ENCODE measurements at places on chromosomes 2 and 18. TPM values are rescaled to one million over a fixed set of nuclear protein-coding genes. Genes with fewer than 3 reads are reported as not detected.

The ITGAV gene
- 104 TPM for total RNA-seq

The INPP4A gene
- 31.5 TPM for total RNA-seq

The ITPRIPL1 gene
- total RNA-seq, result 0.69 TPM

The CRYGD gene
- total RNA-seq, result not detected

The HOXD13 gene
- total RNA-seq, result not detected

The MAT2A gene
- 233 TPM for total RNA-seq

The MROH2A gene
- not detected for total RNA-seq

DNA sequence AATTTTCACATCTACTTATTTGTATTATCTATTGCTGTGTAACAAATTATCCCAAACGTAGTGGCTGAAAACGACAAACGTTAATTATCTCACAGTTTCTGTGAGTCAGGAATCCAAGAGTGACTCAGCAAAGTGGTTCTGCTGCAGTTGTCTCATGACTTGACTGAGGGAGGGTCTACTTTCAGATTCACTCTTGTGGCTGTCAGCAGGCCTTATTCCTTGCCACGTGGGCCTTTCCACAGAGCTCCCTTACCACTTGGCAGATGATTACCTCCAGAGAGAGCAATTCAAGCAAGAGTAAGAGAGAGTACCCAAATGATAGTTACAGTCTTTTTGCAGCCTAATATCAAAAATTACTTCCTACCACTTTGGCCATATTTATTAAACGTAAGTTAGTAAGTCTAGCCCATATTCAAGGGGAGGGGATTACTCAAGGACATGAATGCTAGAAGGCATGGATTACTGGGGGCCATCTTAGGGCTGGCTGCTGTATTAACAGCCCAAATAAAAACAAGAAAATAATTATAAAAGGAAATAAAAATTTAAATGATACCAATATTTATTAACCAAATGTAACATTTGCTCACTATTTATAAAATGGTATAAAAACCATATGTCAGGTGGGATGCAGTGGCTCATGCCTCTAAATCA is 48.7 kb upstream of the NBEAL1 start:
- no peak for DNase-seq

GRCh38 chr2:37295469-37296073 is 29.1 kb downstream of the PRKD3 start:
- no peak for DNase-seq

DNA sequence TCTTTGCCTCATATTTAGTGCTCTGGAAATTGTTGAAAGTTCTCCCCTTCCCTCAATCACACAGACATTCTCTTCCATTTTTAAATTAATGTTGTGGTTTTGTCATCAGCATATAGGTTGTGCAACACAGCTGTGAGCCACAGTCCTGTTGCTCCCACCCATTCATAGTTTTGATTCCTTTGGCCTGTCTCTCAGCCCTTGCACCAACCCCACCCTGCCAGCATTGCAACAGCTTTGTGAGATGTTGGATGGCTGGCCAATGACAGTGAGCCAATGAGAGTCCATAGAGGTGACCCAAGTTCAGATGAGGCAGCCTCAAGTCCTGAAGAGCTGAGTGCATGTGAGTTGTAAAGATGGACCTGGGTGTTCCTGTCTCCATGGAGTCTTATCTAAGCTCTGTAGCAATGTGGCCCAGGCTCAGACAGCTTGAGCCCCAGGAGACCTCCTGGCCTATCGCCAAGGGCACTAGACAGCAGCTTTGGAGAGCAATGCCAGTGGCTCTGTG is 775.5 kb downstream of the RNF144A start:
- peak; percentile 91 for DNase-seq

DNA sequence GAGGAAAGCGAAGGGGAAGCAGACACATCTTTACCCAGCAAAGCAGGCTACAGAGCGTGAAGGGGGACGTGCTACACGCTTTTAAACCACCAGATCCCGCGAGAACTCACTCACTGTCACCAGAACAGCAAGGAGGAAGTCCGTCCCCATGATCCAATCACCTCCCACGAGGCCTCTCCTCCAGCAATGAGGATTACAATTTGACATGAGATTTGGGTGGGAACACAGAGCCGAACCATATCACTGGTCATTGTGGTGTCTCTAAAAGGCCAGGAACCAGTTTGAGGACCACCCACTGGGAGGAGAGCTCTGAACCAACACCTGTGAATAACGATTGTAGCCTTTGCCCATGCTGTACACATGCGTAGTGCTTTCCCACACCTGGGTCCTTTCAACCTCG is 116.6 kb upstream of the FAM136A start:
- DNase-seq, result no peak

- DNase-seq, result no peak
Observed at GRCh38 chr2:60550984-60551239, 2.5 kb downstream of the BCL11A start.

- peak; percentile 79 for DNase-seq
Observed at GRCh38 chr2:120720746-120721375, 14.8 kb upstream of the GLI2 start.

DNA sequence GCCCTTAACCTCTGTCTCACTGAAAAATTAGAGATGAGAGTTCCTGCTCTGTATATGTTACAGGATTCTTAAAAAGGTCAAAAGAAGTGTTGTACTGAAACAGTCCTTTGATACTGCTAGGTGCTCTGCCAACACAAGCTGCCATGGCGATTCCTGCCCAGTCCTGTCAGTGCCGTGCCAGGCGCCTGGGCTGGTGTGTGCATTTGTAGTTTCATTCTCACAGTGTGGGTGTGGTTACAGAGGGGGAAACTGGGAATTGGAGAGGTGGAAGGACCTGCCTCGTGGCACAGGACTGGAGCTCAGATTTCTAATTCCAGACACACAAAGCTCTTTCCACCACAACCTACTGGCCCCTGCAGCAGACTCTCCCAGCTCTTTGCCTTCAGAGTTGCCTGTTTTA is 122.3 kb upstream of the RAB6C start:
- no peak for DNase-seq

- no peak for DNase-seq
Observed at GRCh38 chr2:100990650-100991403, 11.3 kb upstream of the RPL31 start.

GRCh38 chr2:71675296-71675695 is 221.9 kb downstream of the DYSF start:
- DNase-seq, result no peak

GRCh38 chr18:34704823-34705222 is 5.3 kb upstream of the DTNA start:
- DNase-seq, result no peak

GRCh38 chr2:152132306-152132705 is 33.5 kb upstream of the CACNB4 start:
- DNase-seq, result no peak

- DNase-seq, result no peak
Observed at GRCh38 chr2:45821558-45822271, 170.2 kb downstream of the PRKCE start.

DNA sequence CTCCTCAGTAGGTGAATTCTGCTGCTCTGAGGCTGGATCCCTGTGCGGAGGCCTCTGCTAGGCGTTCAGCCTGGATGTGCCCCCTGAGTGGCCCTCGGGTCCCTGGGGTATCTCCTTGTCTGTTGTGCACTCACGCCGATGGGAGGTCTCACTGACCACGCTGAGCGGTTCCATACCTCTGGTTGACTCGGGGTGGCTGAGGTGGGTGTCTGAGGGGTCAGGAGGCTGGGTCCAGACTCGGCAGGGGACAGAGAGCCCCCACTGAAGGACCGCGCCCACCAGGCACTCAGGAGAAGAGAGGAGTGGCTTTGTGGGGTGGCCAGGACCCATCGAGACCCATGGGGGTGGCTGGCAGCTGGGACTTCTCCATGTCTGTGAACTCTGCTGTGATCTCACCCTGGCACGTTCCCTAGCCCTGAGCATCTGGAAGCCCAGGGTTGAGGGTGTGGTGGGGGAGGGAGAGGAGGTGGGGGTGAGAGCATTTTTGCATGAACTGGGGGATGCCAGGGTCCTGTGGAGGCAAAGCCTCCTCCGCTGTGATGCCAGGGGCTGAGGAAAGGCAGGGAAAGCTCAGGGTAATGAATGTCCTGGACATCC is 53.7 kb downstream of the TWIST2 start:
- DNase-seq, result peak; percentile 76

DNA sequence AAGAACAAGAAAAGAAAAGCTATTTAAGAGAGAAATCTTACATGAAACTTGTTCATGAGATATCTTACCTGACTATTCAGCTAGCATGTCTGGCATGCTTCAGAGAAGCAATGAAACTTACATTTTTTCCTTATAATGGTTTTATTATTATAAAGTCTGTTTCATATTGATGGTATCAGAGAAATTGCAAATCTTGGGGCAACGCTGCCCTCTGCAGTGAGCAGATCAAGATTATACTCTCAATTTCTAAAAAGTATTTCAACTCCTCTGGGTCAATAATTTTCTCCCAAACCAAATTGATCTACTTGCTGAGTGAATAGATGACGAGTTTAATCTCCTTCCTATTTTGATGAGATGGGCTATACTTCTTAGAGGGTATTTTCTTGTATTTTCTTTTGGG is 235.6 kb downstream of the NUP35 start:
- no peak for DNase-seq

DNA sequence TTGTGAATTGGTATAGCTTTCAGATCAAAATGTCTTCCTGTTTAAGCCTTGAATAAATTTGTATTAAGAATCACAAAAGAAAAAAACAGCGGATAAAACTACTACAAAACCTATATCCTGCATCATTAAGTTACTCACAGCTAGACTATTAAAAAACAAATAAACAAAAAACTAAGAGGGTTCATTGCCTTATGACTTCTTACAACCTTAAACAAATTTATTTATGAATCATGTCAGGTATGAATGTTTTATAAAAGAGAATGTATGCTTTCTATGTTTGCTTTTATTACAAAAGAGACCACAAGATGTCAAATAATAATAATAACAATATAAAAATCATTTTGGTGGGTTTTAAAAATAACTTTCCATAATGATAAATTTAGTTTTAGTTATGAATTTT is 109.6 kb downstream of the FIGN start:
- DNase-seq, result no peak

GRCh38 chr2:55985406-55985805 is 61.8 kb upstream of the EFEMP1 start:
- no peak for DNase-seq

DNA sequence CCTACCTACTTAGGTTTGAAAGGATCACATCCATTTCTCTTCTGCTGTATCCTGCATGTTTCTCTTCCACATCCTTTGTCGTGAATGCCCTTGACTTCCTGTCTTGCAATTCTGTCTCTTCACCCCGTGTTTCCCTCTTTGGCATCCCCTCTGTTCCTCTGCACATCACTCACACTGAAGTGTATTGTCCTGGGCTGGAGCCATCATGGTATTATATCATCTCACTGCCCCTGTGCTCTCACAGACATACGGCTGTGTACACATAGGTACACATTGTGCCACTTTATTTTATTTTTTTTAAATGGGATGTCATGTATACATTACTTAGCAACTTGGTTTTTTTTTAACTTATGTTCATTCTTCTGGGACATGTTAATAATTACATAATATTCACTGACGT is 291.6 kb downstream of the ALPK2 start:
- no peak for DNase-seq

DNA sequence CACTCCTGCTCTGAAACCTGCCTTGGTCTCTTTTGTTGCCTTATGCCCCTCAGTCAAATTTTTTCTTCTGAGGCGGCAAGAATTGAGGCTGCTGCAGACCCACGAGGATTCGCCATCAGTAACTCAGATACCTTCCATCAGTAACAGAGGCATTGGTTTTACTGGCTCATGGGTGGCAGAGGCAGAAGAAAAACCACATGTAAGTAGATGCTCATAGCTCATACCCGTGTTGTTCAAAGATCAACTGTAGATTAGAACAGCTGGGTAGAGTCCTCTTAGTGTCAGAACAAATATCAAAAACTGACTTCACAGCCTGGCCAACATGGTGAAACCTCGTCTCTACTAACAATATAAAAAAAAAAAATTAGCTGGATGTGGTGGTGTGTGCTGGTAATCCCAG is 598.0 kb upstream of the SOX11 start:
- DNase-seq, result no peak

DNA sequence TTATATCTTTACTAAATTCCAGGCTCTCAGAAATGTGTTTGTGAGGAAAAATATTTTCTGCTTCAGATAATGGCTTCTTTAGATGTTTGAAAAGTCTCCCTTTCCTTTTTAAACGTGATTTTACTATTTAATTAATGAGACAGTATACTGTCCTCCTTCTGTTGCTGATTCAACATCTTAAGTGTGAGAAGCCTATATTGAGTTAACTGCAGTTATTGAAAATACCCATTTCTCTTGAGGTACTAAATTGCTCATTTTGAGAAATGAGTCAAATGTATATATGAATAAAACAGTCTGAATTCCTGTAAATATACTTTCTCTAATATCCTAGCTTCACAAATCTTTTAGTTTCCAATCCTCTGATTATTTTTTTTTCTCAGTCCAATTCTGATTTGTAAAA is 470.2 kb downstream of the PTPRM start:
- DNase-seq, result no peak

DNA sequence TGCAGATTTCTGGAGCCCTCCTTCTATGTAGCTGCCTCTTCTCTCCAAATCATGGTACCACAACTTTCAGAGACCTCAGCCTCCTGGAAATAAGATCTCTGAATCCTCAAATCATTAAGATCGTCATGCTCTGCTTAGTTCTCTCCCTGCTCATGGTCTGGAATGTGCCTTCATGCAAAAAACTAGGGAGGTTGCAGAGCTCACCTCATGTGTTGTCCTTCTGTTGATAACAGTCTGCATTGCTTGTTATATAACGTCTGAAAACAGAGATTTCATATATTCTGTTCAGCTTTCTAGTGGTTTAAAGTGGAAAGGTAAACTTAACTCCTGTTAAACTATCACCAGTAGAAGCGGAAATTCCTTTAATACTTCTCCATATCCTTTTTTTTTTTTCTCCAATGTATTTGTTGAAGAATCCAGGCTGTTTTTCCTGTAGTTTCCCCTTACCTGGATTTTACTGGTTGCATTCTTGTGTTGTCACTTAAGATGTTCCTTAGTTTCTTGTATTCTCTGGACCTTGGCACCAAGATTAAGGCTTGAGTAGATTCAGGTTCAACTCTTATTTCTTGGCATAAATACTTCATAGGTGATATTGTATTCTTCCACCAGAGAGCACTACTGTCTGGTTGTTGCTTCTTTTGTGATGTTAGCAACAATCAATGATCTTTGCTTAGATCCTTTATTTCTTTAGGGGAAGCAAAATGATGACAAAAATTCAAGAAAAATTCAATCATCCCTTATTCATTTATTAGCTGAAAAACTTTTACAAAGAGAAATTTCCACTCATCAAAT is 211.3 kb downstream of the LOXHD1 start:
- DNase-seq, result no peak

DNA sequence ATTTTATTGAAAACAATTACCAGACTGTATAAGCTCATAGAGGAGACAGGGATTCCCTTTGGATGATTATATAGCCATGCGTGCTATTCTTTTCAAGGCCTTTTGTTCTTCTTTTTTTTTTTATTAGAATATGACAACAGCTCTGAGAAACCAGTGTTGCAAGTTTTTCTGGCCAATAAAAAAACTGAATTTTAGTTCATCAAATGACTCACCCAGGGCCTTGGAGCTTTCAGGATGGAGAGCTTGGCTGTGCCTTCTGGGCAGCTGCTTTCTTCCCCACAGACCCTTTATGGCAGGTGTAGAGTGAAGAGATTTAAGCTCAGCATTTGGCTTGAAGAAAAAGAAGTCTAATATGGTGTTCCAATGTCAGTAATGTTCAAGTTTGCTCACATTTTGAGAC is 497.9 kb upstream of the FANCL start:
- DNase-seq, result no peak
